ENCODE measurements at places on chromosomes 12 and 14.

- no peak for DNase-seq
Observed at GRCh38 chr14:91244501-91244901, at the start of gene GPR68. GPR68 (minus strand) TSS chr14:91244704; CDS start chr14:91235050, 9,654 bp downstream.

DNA sequence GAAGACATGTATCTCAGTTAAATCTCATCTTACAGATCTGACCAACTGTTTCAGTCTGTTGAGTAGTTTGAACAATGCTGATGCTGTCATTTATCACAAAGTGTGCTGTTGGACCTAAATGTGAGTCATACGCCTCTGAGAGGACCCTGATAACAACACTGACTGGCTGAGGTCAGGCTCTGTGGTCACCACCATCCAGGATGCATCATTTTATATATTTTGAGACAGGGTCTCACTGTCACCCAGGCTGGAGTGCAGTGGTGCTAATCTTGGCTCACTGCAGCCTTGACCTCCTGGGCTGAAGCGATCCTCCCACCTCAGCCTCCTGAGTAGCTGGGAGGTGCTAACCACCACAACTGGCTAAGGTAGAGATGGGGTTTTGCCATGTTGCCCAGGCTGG, 181.0 kb upstream of the RGS6 start:
- no peak for DNase-seq

DNA sequence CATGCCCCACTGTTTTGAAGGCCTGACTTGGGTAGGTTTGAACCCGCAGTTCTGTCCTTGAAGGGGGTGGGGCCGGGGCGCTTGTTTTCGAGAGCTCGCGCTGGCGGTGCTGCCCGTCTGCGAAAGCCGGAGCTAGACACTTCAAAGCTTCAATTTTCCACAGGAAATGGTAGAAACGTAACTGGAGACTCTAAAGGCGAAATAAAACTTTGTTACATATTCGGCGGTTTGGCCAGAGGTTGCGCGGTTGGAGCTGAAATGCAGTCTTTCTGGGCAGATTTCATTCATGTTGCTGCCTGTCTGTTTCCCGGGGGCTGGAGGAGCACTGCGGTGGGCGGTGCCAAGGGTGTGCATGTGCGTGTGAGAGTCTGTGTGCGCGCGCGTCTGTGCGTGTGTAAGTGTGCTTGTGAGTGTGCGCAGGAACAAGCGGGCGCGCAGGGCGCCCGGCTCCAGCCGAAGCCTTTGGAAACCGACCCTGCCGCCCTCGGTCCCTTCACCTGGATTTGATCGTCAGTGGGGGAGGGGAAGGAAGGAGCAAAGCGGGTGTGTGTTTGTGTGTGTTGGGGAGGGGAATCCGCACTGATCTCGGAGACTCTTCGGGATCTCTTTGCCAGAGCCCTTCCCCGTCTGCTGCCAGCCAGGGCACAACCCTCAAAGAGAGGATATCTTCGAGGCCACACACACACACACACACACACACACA, 227.7 kb upstream of the CRY1 start:
- DNase-seq: no peak

GRCh38 chr12:87096082-87096585, 839.9 kb upstream of the MGAT4C start:
- no peak for DNase-seq

DNA sequence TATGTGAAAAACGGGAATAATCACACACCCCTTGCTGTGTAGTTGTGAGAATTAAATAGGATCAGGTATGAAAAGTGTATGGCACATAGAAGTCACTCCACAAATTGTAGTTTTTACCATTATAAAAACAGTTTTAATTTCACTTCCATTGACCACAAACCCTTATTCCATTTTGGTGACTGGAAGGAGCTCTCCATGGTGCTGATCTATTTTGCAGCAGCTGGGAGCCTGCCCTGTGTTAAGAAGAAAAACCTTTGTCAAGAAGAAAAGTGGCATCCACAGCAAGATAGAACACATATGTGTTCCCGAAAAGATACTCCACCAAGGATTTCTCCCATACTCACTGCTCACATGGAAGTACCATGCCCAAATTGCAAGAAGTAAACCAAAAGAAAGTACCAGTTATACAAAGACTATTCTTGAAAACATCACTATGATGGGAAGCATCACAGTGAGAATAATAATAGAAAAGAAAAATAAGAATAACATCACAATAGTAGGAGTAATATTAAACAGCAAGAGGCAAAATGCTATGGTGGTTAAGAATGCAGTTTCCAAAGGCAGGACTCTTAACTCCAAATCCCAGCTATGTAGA, 58.7 kb downstream of the TUNAR start:
- no peak for DNase-seq

DNA sequence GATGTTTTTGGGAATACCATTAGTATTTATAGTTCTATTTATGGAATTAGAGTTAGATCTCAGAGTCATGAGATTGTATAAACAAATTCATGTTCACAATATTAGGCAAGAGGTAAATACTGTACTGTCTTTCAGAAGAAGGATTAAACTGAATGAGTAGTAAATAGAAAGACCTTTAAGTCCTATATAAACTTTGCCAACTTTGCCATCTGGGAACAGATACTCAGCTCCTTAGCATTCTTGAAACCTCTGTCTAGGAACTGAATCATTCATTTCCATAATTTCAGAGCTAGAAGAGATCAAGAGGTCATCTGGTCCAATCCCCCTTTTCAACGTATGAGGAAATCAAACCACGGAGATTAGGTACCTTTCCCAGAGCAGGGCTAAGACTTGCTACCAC, 141.1 kb downstream of the CAND1 start:
- no peak for DNase-seq

DNA sequence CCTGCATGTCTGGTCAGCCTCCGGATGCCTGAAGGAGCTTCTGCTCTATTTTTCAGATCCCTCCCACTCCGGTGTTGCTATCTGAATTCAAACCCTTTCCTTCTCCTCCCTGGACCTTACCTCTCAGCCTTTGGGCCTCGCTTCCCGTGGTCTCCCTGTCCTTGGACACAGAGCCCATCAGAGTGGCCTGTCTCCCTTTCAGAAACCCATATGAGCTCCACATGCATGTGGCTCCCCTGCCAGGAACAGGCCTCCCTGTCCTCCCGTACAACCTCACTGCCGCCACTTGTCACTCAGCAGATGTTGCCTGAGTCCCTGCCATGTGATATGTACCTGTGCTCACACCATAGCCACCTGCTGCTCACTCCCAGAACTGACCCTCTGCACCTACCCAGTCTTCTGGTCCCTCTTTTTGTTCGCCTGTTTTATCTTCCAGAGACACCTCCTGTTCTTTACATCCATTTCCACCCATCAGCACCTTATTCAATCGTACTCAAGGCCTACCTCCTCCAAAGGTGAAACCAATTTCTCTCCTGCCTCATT, 182.5 kb downstream of the ZFP36L1 start:
- no peak for DNase-seq

GRCh38 chr14:90560558-90560957, 163.7 kb downstream of the CALM1 start:
- DNase-seq: no peak

DNA sequence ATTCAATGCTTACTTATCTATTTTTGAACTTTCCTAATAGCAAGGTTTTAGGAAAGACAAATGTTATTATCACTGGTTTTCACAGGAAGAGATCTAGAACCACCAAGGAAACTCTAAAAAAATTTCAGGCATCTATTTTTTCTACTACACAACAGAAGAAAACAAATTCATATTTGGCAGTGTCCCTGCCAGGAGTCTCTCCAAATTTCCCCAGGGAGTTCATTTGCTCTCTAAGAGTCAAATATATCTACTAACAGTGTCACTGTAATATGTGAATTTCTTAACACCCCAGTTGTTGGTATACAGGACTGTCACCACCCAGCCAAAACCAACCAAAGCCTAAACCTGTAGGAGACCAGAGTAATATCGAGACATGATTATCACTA, 83.4 kb downstream of the STXBP6 start:
- DNase-seq: no peak

Measured in NCI-H187 treated with DMSO at 0.1 percent for 48 hours (cell line).